ENCODE measurements at places on chromosomes 11 and 22. TPM values are rescaled to one million over a fixed set of nuclear protein-coding genes. Genes with fewer than 3 reads are reported as not detected.

The UCP3 gene
- 2.0 TPM for total RNA-seq

The XBP1 gene
- 128 TPM for total RNA-seq

DNA sequence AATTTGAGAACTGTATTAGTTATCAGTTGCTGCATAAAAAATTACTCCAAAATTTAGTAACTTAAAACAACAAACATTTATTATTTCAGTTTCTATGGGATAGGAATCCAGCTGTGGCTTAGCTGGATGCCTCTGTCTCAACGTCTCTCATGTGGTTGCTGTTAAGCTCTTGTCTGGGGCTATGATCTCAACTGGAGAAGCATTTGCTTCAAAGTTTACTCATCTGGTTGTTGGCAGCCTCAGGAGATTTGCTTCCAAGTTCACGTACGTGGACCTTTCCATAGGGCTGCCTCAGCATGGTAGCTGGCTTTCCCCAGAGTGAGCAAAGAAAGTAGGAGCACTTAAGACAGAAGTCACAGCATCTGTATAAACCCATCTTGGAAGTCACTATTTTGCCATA lies 144.9 kb upstream of the SESN3 start:
- no peak for DNase-seq

GRCh38 chr11:15769203-15769602 lies 587.1 kb downstream of the SOX6 start:
- no peak for DNase-seq

GRCh38 chr11:17601256-17601671 lies 54.2 kb downstream of the OTOG start:
- DNase-seq = peak; percentile 9

GRCh38 chr22:17284466-17284865 lies 65.2 kb upstream of the ADA2 start:
- DNase-seq = no peak

GRCh38 chr11:117279711-117280376 lies 11.3 kb upstream of the BACE1-AS start:
- no peak for DNase-seq

Data from activated CD4-positive, alpha-beta memory T cell treated with anti-CD3 and anti-CD28 coated beads for 36 hours (primary cell).